ENCODE measurements at places on chromosomes 5 and 9. TPM values are rescaled to one million over a fixed set of nuclear protein-coding genes. Genes with fewer than 3 reads are reported as not detected.

LMX1B gene
- 0.16 TPM for total RNA-seq

OLFM1 gene
- total RNA-seq, result 17.7 TPM

- H3K4me3 ChIP-seq, result peak overlapping the region; percentile 64
- no peaks in the 10 kb centered on the region for H3K4me1 ChIP-seq
- H3K27ac ChIP-seq, result peak overlapping the region; percentile 69
These were observed 7.2 kb upstream of the PSD2 start for GRCh38 chr5:139788294-139788910.

MIGA2 gene
- 21.4 TPM for total RNA-seq

TMEM141 gene
- total RNA-seq, result 73.5 TPM

GRCh38 chr9:99035313-99035712, 69.6 kb upstream of the TGFBR1 start:
- no peak for DNase-seq
- H3K27me3 ChIP-seq, result no peaks in the 10 kb centered on the region
- H3K4me1 ChIP-seq, result peaks cover 32% of the 10 kb centered on the region
- H3K27ac ChIP-seq, result no peak overlapping the region

DNA sequence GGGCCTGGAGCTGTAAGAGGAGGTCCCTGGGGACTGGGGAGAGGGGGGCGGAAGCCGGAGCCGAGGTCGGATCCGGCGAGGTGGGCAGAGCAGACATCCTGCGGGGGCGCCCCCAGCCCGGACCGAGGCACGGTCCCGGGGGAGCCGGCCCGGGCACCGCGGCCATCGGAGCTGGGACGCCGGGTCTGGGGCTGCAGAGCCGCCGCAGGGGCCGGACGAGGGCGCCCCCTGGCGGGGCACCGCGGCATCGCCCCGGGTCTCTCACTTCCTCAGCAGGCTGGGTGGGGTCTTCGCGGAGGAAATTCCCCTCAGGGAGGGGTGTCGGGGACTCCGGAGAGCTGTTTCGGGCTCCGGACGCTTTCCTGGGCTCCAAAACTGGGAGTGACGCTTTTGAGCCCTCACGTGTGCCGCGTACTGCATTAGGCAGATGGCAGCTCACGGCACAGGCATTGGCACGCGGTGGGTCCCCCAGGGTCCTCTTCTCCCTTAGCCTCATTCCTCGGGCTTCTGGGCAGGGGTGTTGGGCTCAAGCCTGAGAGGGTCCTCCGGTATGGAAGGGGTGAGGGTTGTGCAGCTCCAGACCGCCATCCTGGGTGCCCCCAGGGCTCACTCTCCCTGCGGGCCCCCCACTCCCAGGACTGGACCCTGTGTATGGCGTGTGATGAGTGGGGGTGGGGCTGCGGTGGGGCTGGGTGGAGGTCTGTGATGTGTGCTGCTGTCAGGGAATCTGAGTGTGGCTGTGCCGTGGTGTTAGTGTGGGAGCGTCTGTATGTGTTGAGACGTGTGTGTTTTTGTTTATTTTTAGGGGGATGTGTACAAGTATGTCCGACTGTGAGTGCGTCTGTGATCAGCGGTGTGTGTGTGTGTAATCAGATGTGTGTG, 29.6 kb downstream of the LHX2 start:
- no peak overlapping the region for H3K27ac ChIP-seq
- H3K27me3 ChIP-seq, result peaks cover 66% of the 10 kb centered on the region
- H3K36me3 ChIP-seq, result no peaks in the 10 kb centered on the region
- DNase-seq, result no peak
- H3K4me1 ChIP-seq, result peaks cover 25% of the 10 kb centered on the region

PGM5 gene
- 649 TPM for total RNA-seq

GRCh38 chr9:99127356-99128132, 22.6 kb downstream of the TGFBR1 start:
- DNase-seq, result no peak
- H3K36me3 ChIP-seq, result no peaks in the 10 kb centered on the region
- peaks cover 15% of the 10 kb centered on the region for H3K4me1 ChIP-seq
- no peak overlapping the region for H3K27ac ChIP-seq

DNA sequence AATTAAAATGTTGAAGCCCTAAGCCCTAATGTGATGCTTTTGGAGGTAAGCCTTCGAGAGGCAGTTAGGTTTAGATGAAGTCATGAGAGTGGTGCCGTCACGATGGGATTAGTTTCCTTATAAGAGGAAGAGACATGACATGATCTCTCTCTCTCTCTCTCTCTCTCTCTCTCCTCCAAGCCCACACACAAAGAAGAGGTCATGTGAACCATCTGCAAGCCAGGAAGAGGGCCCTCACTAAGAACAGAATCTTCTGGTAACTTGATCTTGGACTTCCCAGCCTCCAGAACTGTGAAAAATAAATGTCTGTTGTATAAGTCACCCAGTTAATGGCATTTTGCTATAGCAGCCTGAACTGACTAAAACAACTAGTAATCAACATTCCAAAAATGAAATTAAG, 175.5 kb downstream of the GNA14 start:
- no peak overlapping the region for H3K4me3 ChIP-seq
- no peaks in the 10 kb centered on the region for H3K4me1 ChIP-seq
- no peaks in the 10 kb centered on the region for H3K27me3 ChIP-seq
- H3K27ac ChIP-seq, result no peak overlapping the region
- no peak for DNase-seq
- H3K36me3 ChIP-seq, result no peaks in the 10 kb centered on the region

DNA sequence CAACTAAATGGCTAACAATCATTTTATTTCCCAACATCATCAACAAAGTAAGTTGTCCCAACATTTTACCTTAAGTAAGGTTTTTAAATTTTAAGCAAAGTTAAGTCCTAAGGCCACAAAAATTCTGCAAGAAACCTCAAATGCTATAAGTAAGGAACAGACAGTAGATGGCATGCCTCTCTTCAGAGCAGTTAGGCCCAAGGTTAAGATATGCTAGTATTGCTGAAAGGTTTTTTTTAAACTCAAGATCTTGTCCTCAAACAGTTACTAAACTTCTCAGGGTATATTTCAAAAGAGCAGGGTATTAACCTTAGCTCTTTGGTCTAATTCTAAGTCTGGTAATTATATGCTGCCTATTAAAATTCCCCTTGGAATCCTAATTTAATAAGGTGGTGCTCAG, 35.1 kb downstream of the PJA2 start:
- H3K27ac ChIP-seq, result peak overlapping the region; percentile 23
- no peaks in the 10 kb centered on the region for H3K27me3 ChIP-seq
- no peak overlapping the region for H3K4me3 ChIP-seq
- H3K4me1 ChIP-seq, result peaks cover 80% of the 10 kb centered on the region

GRCh38 chr5:54760182-54760935, 225.0 kb downstream of the ESM1 start:
- no peak overlapping the region for H3K4me3 ChIP-seq
- H3K4me1 ChIP-seq, result peaks cover 13% of the 10 kb centered on the region
- H3K27me3 ChIP-seq, result no peaks in the 10 kb centered on the region
- H3K27ac ChIP-seq, result peak overlapping the region; percentile 15

GRCh38 chr9:125522328-125522725, 184.7 kb downstream of the MAPKAP1 start:
- DNase-seq, result no peak
- no peaks in the 10 kb centered on the region for H3K27me3 ChIP-seq
- peak overlapping the region; percentile 79 for H3K27ac ChIP-seq
- no peak overlapping the region for H3K4me3 ChIP-seq
- no peaks in the 10 kb centered on the region for H3K36me3 ChIP-seq
- H3K4me1 ChIP-seq, result peaks cover 72% of the 10 kb centered on the region

- no peak overlapping the region for H3K4me3 ChIP-seq
- peaks cover 20% of the 10 kb centered on the region for H3K4me1 ChIP-seq
- no peak overlapping the region for H3K27ac ChIP-seq
- H3K27me3 ChIP-seq, result no peaks in the 10 kb centered on the region
- H3K36me3 ChIP-seq, result peaks cover 6% of the 10 kb centered on the region
These were observed 2.5 kb upstream of the ZMYND19 start for GRCh38 chr9:137592767-137593166.

DNA sequence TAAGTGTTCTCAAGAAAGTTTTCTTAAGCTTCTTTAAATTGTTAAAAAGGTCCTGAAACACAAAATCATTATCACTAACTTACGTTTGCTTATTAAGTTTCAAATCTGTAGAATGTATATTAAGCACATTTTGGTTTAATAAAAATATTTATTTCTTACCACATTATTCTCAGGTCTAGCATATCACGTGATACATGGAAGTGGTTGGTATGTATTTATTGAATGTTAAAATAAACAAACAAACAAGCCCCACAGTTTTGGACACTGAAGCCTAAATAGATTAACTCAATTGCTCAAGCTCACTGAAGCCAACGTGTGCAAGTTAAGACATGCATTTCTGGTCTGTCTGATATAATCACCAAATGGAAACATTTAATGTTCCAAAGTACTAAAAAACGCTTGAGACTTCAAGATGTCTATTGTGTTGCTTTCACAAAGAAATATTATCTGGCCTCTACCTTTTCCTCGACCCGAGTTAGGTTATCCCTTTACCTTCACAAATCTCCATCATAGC, 1136.9 kb downstream of the TAF11L14 start:
- no peaks in the 10 kb centered on the region for H3K4me1 ChIP-seq
- no peaks in the 10 kb centered on the region for H3K36me3 ChIP-seq
- DNase-seq, result no peak
- H3K4me3 ChIP-seq, result no peak overlapping the region
- no peaks in the 10 kb centered on the region for H3K27me3 ChIP-seq

DNA sequence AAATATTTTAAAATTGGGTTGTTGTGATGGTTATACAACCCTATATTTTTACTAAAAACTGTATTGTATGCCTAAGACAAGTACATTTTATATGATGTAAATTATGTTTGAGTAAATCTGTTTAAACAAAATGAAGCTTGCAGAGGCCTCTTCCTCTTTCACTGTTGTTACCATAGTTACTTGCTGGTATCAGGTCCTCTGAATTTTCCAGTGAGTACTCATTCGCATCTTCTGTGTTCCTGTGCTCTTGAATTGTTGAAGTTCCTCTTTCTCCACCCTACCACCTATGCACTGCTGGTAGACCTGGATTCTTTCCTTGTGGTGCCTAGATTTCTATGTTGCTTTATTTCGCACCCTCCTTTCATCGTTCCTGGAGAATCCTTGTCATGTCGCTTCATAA, 938.5 kb upstream of the ACO1 start:
- H3K36me3 ChIP-seq, result no peaks in the 10 kb centered on the region
- peaks cover 6% of the 10 kb centered on the region for H3K4me1 ChIP-seq
- H3K4me3 ChIP-seq, result no peak overlapping the region
- no peak overlapping the region for H3K27ac ChIP-seq
- DNase-seq, result no peak

- peaks cover 39% of the 10 kb centered on the region for H3K4me1 ChIP-seq
- no peak overlapping the region for H3K27ac ChIP-seq
- H3K36me3 ChIP-seq, result peaks cover 9% of the 10 kb centered on the region
- H3K27me3 ChIP-seq, result no peaks in the 10 kb centered on the region
- DNase-seq, result no peak
These were observed 29.8 kb downstream of the DAB2 start for GRCh38 chr5:39394946-39395345.

ZNF618 gene
- total RNA-seq, result 2.9 TPM

PCSK1 gene
- total RNA-seq, result 0.68 TPM

GRCh38 chr9:126809068-126809467, 4.2 kb downstream of the ZBTB43 start:
- no peaks in the 10 kb centered on the region for H3K27me3 ChIP-seq
- DNase-seq, result no peak
- peaks cover 13% of the 10 kb centered on the region for H3K36me3 ChIP-seq
- peaks cover 15% of the 10 kb centered on the region for H3K4me1 ChIP-seq
- H3K4me3 ChIP-seq, result no peak overlapping the region
- H3K27ac ChIP-seq, result no peak overlapping the region

SLCO4C1 gene
- not detected for total RNA-seq

DNA sequence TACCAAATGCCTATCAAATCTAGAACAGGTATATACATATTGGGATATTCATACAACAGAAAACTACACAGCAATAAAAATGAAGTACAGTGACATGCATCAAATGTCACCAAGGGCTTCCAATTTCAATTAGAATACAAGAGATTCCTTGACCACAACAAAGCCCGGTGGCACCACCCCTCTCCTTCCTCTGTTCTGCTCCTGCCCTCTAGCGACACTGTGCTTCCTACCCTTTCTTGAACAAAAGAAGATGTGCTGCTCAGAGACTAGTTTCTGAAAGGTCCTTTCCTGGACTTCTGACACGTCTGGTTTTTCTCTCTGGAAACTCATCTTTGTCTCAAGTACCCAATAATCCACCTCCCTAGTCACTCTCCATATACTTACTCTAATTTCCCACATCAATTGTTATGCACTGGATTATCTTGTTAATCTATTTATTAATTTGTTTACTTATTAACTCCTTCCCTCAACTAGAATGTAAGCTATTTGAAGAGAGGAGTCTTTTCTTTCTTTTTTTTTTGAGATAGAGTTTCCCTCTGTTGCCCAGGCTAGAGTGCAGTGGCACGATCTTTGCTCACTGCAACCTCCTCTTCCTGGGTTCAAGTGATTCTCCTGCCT, 70.4 kb upstream of the CTSV start:
- no peaks in the 10 kb centered on the region for H3K4me1 ChIP-seq
- no peaks in the 10 kb centered on the region for H3K36me3 ChIP-seq
- H3K27ac ChIP-seq, result no peak overlapping the region
- no peaks in the 10 kb centered on the region for H3K27me3 ChIP-seq

DNA sequence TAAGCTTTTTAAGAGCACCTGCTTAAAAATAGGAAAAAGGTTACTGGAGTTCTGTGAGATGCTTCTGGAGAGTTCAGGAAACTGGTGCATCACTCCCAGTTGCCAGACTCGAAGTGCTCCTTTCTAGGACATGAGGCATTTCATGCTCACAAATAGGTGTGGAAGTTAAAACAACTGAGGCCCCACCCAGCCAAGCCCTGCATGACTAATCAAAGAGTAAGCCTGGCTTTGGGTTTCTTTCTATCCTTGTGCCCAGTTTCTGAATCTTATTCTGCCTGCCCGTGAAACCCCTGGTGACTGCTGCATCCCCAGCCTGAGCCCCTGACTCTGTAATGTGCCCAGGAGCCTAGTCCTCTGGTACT, 7.7 kb downstream of the SPINK9 start:
- no peak for DNase-seq
- no peaks in the 10 kb centered on the region for H3K4me1 ChIP-seq
- H3K27me3 ChIP-seq, result no peaks in the 10 kb centered on the region
- no peaks in the 10 kb centered on the region for H3K36me3 ChIP-seq

PLAC8L1 gene
- not detected for total RNA-seq

GRCh38 chr9:92313624-92314012, 11.5 kb downstream of the NOL8 start:
- H3K27ac ChIP-seq, result no peak overlapping the region
- no peak for DNase-seq
- peaks cover 4% of the 10 kb centered on the region for H3K4me1 ChIP-seq
- H3K27me3 ChIP-seq, result no peaks in the 10 kb centered on the region

DNA sequence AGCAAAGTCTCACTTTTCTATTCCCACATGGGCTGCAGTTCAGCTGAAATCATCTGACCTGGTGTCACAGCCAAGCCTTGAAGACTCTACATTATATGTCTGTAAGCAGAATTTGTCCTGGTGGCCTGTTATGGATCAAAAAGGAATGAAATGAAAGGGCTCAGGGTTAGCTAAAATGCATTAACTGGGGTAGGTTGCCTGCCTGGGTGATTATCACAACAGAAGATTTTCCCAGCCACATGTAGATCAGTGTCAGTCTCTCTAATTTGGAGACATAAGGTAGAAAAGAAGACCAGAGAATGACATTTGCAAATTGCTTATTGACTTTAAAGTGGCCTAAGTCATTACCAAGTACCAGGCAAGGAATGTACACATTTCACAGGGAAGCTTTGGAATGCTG, 289.0 kb downstream of the CAAP1 start:
- H3K36me3 ChIP-seq, result no peaks in the 10 kb centered on the region
- no peak overlapping the region for H3K27ac ChIP-seq
- H3K4me1 ChIP-seq, result no peaks in the 10 kb centered on the region
- no peak for DNase-seq
- no peaks in the 10 kb centered on the region for H3K27me3 ChIP-seq
- H3K4me3 ChIP-seq, result no peak overlapping the region

All from sigmoid colon (tissue), 7 donors.